Activated CD4-positive, alpha-beta memory T cell treated with anti-CD3 and anti-CD28 coated beads for 36 hours (primary cell): ENCODE measurements at places on chromosomes 11 and 22. TPM values are rescaled to one million over a fixed set of nuclear protein-coding genes. Genes with fewer than 3 reads are reported as not detected.

Gene MMP8
- not detected for total RNA-seq

Gene PKP3
- total RNA-seq: 0.40 TPM

Gene KCNK4
- 0.34 TPM for total RNA-seq

Gene TMPRSS13
- 2.6 TPM for total RNA-seq

Gene TRPM5
- total RNA-seq: not detected

Gene C11orf87
- total RNA-seq: not detected

Gene CBLIF
- not detected for total RNA-seq

GRCh38 chr11:117449111-117449693 lies 121.5 kb downstream of the CEP164 start:
- no peak for DNase-seq

GRCh38 chr11:121451178-121451985 lies 732 bp upstream of the SORL1 start:
- DNase-seq: peak; percentile 66

DNA sequence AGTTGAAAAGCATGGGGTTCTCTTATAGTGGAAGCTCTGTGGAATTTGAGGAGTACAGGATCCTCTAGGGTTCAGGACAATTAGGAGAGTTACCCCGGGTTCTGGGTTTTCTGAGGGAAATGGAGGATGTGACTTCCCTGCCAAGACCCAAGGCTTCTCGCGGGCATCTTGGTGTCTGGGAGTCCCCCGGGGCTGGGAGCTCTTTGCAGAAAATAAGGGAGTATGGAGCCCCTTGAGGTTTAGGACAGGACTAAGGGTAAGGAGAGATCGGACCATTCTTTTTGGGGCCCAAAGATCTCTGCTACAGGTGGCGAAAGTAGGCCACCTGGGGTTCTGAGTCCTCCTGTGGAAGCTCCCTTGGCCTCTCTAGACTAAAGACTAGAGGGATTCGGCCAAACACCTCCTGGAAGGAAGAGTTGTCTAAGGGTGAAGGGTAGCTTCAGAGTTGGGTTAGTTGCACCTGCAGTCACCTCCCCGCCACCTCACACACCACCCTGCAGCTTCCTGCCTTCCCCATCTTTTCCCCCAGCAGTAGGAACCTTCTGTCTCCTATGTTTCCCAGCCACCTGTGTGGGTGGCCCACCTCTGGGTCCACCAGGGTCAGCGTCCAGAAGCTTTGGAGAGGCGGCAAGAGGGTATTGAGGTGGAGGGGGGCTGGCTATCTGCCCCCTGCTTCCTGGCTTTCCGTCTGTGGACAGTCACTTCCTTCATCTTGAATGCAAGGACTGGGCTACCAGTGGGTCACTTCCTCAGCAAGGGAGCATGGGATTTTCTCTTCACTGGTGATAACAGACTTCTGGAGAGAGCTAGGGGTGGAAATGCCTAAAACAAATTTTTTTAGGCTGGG lies 908 bp downstream of the LIMK2 start:
- DNase-seq: peak; percentile 13

DNA sequence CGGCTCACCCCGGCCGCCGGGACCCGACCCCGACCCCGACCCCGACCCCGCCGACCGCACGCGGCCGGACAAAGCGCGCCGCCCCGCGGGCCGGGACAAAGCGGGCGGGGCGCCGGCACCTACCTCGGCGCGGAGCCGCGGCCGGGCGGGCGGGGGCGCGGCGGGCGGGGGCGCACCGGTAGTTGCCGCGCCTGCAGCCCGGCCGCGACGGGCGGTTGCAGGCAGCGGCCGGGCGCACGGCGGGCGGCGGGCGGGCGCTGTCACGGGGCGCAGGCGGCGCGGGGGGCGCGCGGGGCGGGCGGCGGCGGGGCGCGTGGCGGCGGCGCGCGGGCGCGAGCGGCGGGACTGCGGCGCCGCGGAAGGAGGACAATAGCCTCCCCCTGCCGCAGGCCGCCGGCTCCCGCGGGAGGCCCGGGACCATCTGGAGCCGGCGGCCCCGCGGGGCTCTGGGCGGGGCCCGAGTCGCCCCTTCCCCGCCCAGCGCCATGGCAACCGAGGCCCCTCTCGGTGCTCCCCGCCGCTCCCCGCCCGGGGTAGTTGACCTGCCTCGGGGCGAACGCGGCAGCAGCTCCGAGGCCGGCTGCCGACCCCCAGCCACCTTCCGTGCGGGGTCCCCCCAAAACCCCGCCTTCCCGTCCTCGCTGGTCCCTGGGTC lies 851 bp downstream of the SPTBN2 start:
- DNase-seq: no peak

GRCh38 chr11:10600570-10601248 lies 32.2 kb upstream of the LYVE1 start:
- DNase-seq: no peak

GRCh38 chr22:40586781-40587180 lies 49.7 kb downstream of the MRTFA start:
- no peak for DNase-seq

DNA sequence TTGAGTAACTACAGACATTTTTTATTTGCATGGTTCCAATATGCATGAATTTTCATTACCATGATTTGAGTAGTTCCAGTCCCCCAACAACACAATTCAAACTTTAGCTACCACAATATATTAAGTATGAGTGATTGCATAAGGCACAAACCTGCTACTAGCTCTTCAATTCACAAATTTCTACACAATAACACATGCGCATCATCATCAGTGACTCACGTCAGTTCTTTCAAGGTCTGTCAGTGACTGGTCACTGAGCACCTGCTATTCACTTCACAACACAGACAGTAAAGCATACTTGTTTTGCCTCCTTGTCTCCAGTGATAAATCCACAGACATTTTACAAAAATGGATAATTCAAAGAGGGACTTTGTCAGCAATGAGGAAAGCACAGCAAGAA lies 435.1 kb upstream of the CCDC90B start:
- DNase-seq: no peak

DNA sequence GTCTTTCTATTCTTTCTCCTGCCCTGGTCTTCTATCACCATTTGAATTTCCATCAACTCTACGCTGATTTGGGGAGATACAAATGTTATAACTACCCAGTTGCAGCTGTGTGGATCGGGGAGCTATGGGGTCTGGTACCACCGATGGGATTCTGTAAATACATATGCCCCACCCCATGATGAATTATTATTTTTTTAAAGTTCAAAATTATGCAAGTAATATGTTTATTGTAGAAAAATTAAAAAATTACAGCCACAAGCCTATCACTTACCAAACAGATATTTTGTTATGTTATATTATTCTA lies 52.4 kb upstream of the CLMP start:
- no peak for DNase-seq

DNA sequence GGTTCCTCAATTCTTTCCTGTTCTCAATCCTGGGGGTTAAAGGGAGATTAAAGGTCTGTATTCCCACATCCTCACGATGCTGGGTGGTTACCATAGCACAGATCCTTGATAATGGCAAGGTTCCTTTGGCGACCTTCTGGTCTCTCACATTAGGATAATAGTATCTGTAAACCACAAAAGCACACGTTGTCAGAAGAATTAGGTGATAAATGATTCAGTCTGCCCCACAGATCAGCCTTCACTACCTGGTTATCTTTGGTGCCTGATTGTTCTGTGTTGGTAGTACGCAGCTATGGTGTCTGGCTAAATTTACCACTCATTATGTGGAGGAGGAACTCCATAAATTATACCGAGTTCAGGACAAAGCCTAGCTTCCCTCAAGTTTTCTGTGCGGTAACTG lies 78.4 kb downstream of the C2CD3 start:
- no peak for DNase-seq

DNA sequence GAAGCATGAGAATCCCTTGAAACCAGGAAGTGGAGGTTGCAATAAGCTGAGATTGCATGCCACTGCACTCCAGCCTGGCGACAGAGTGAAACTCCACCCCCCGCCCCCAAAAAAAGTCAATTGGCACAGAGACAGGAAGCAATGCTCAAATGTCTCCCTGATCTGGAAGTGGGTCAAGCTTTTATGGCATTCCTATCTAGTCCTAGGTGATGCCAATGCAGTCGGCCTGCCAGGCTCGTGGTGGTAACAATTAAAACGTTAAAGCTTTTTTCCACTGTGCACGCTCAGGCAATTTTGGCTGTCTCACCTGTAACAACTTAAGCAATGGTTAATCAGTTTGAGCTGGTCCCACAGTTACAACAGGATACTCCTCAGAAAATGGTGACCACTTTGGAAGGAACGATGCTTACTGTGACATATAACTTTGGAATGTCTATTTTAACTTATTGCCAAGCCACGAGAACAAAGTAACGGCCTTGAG lies 18.9 kb upstream of the PISD start:
- no peak for DNase-seq

GRCh38 chr22:50731811-50732624 lies 6.0 kb upstream of the ACR start:
- peak; percentile 71 for DNase-seq

DNA sequence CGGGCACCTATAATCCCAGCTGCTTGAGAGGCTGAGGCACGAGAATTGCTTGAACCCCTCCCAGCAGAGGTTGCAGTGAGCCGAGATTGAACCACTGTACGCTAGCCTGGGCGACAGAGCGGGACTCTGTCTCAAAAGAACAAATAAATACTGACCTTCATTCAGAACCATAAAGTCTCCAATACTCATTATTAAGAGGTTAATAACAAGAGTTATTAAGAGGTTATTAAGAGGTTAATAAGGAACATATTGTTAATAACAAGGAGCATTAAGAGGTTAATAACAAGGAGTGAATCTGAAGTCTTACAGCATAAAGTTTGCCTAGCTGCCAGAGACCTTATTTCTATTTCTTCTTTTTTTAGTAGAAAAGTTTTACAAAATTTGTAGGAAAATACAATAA lies 7.6 kb downstream of the CELF1 start:
- DNase-seq: no peak

DNA sequence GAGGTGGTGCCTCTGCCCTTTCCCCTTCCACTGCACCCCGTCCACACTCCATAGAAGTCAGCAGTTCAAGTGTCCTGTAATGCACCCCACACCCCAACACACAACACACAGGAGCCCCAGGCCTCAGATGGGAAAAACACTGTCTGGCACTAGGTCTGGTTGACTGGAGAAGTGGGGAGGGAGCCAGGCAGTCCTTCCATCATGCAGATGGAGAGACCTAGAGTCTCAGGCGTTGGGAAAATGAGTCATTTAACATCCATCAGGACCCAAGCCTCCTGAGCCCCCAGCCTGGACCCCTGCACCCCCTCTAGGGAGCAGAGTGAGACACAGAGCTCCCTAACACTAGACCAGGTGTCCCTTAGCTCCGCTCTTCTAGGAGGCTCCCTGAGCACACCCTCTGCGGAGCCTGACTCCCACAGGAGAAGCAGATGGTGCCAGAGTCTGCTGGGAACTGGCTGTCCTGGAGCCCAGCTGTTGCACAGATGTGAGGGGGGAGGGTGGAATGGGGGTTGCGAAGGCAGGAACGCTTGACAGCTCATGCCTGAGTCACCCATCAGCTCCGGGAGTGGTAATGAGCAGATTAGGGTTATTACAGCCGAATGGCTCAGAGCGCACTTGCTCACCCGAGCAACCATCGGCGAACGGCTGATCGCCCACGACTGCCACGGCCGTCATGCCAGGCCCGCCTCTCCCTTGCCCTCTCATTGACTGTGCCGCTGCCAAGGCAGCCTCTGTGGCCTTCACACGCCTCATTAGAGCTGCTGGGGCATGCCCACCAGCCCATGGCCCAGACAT lies 22.1 kb upstream of the SYT7 start:
- DNase-seq: no peak

GRCh38 chr11:120057028-120057330 lies 80.9 kb downstream of the TRIM29 start:
- no peak for DNase-seq

GRCh38 chr22:43036282-43036829 lies 21.4 kb upstream of the PACSIN2 start:
- no peak for DNase-seq

- DNase-seq: peak; percentile 92
Observed at GRCh38 chr22:36329254-36330078, 58.3 kb downstream of the MYH9 start.

- DNase-seq: peak; percentile 29
Observed at GRCh38 chr11:116454020-116454645, 318.7 kb downstream of the BUD13 start.

- no peak for DNase-seq
Observed at GRCh38 chr11:81278991-81279390, 1454.7 kb downstream of the FAM181B start.
